ENCODE measurements at places on chromosomes 2 and 18.

- no peak for DNase-seq
These were observed 584 bp downstream of the COA5 start for GRCh38 chr2:98607741-98608115.

DNA sequence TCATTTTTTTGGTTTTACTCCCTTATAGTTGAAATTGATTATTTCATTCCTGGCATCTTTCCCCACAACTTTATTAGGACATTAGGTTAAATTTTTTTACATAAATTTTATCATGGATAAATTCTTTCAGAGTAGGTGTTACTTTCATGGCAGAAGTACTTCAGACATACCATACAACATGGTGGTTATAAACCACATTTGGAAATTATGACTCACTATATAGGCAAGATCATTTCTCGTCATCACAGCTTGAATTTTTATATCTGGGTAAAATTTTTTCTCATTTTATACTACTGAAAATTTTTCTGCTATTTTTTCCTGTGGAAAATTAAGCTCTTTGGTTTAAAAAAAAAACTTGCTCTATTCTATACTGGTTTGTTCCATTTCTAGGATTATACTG, 111.9 kb upstream of the COL5A2 start:
- no peak for DNase-seq

DNA sequence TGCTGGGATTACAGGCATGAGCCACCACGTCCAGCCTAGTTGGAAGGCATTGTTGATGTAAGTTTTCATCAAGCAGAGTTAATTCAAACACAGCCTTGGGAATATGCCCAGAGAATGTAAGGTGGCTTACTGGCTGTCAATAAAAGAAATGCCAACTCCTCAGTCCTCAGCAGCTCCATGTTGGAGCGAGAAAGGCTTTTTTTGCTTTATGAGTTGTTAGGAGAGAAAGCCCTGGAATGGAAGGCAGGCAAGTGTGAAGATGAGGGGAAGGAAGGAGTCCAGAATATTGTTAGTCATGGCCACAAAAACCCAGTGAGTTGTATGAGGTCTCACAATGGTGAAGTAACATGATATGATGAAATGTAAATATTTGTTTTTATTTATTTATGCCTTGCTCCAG, 57.1 kb downstream of the MAP4K4 start:
- DNase-seq: peak; percentile 67

- no peak for DNase-seq
These were observed 13.6 kb upstream of the ZNF397 start for GRCh38 chr18:35227254-35227653.

GRCh38 chr18:7037470-7037869, 80.1 kb downstream of the LAMA1 start:
- no peak for DNase-seq

DNA sequence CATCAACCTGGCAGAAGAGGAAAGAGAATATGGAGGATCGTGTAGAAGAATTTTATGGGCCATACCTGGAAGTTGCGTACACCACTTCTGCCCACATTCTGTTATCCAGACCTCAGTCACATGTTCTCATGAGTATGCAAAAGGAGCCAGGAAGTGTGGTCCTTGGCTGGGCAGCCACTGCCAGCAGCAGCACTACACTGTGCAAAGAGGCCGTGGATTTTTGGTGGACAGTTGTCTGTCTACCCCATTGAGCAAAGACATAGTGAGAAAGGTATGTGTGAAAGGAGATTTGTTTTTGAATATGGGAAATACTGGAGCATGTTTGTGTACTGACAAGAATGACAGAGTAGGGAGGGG, 68.1 kb downstream of the SDC1 start:
- no peak for DNase-seq
